ENCODE measurements at places on chromosomes 7 and 10.

GRCh38 chr10:99233689-99234037 is 2.0 kb downstream of the HPSE2 start:
- DNase-seq, result no peak

GRCh38 chr7:92647011-92647625 is 56.9 kb upstream of the FAM133B start:
- no peak for DNase-seq

DNA sequence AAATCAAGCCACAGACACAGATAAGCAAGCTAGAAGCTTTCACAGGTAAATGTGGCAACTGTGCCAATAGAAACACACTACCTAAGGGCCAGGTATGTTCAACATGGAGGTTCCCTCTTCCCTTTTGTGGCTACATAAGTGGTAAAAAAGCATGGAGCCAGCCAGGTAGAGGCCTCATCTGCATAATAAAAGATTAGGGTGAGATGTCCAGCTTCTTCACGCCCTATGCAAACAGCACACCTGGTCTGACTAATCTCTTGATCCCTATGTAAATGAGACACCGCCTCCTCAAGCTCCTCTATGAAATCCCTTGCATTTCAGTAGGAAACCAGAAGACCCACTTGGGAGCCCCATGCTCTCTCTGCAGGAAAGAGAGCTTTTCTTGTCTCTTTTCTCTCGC is 282.2 kb downstream of the NEBL start:
- DNase-seq, result no peak

GRCh38 chr10:69831231-69831855 is 29.6 kb downstream of the COL13A1 start:
- no peak for DNase-seq

DNA sequence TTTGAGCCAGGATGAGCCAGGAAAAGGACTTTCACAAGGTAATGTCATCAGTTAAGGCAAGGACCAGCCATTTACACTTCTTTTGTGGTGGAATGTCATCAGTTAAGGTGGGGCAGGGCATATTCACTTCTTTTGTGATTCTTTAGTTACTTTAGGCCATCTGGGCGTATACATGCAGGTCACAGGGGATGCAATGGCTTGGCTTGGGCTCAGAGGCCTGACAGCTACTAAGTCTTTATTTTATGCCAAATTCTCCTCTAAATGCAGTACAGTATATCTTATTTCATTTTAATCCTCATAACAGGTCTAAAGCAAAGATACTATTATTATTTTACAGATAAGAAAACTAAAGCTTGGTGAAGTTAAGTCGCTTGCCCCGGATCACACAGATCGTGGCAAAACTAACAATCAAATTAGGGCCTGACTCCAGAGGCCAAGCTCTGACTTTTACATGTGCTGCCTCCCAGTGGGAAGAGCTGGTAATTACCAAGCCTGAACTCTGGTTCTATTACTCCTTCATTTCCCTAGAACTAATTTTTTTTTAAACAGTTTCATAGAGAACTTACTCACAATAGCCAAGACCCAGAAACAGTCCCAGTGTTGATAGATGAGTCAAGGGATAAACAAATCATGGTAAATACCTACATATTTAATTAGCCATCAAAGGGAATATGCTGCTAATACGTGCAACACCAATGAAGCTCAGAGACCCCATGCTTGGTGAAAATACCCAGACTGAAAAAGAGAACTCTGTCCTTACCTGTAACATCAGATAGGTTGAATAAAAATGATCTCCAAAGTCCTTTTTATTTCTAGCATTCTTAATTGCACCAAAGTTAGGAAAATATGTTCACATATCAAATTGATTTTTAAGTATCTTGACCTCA is 35.4 kb downstream of the C7orf25 start:
- DNase-seq, result no peak

GRCh38 chr10:84593506-84593905 is 265.1 kb downstream of the CCSER2 start:
- no peak for DNase-seq

Data from posterior cingulate gyrus (tissue), 11 donors.